Hematopoietic multipotent progenitor cell treated with erythropoietin and hydrocortisone succinate and interleukin-3 and kit ligand, for 6 days (in vitro differentiated cells): ENCODE measurements at places on chromosomes 1 and 21.

DNA sequence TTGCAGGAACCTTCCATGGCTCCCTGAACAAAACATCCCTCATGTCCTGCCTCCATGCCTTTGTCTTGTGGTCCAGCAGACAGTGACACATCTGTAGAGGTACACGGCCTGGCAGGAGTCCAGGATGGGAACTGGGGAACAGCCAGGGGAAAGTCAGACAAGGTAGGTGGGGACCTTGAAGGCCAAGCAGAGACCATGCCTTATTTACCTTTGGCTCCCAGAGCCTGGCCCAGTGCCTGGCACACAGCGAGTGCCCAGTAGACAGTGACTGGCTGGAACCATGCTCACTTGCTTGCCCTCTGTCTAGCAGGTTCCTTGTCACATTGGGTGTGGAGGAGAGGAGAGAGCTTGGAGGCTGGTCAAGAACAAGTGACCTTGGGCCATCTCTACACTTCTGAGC is 81.0 kb downstream of the BCAR3 start:
- DNase-seq, result no peak

DNA sequence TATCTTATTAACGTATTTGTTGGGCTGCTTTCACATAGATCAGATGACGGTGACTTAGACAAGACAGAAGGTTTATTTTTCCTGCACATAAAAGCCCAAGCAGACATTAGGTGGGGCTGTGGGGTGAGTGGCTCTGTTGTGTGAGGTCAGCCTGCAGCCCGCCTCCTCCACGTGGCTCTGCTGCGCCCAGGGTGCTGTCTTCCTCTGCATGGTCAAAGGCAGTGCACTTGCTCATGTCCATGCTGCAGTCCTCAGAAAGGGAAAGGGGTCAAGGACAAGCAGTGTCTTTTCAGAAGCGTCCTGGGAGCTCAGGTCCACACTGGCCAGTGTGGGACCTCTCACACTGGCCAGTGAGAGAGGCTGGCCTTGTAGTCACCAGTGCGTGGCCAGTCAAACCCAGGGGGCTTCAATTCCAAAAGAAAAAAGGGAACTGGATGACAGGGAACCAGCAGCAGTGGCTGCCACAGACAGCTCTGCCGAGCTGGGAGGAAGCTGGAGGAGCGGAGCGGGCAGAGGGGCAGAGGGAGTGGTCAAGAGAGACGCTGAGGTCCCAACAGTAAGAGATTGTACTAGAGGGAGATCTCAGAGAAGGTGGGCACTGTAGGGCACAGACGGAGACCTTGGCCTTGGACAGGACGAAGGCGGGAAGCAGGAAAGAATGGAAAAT is 35.9 kb upstream of the SLC45A1 start:
- DNase-seq, result no peak

DNA sequence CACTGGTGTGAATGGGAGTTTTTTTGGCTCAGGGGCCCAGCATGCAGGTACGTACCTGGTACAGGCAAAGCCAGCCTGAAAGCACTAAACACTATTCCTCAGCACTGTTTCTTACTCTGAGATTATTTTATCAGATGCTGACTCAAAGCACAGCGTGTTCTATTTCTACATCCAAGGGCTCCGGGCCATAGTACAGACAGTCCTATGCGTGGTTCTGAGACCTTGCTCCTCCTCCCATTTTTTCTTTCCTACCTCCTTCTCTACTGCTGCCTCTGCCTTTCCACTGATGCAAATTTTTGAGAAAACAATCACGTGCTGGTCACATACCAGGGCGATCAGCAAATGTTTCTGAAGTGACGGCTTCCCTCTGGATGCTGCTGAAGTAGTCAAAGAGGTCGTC is 36.3 kb downstream of the PDPN start:
- no peak for DNase-seq

DNA sequence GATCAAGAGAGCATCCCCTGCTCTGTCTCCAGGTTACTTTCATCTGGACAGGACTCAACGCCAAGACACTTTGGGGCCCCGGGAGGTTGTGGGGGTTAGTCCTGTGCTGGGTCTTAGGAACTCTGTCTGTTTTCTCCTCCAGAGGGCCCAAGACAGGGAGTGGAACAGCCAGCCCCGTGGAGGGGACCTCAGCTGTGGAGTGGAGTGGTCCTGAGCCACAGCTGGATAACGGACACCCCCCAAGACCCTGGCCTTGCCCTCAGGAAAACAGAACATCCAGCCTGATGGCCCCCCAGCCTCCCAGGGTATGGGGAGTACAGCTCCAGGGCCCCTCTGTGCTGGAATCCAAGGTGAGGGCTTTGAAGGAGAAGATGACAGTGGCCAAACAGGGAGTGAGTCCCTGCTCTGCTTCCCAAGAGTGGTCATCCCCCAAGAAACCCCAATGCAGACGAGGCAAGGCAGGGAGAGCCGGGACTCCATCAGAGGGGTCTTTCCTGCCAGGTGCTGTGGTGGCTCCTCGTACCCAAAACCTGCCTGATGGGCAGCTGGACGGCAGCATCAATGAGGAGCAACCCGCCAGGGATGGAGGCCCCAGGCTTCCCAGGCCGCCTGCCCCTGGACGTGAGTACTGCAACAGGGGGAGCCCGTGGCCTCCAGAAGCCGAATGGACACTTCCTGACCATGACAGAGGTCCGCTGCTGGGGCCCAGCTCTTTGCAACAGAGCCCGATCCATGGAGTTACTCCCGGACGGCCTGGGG is 3.5 kb downstream of the KIAA1614 start:
- DNase-seq, result no peak

DNA sequence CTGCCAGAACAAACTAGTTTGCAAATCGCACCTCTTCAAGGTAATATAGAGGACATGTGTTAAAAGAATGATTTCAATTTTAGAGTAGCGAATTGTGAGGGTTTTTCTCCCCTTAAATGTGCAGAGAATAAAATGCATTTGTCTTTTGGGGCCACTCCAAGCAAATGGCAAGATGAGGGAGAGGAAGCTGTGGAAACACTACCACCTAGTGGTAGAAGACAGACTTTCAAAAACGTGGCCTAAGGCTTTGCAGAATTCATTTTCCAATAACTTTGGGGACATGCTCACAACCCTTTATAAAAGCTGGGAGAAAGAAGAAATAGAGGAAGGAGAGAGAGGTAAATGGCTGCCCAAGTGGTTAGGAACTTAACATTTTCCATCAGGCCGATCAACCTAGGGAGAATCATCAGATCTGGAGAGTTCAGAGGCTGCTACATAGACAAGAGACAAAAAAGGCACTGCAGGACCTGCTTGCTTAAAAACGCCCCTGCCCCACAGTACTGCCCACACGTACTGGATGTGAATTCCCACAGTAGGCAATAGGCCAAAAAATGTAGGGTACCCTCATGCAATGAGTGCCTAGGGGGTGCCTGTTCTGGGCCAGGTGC is 15.7 kb upstream of the RCAN1 start:
- peak; percentile 82 for DNase-seq

DNA sequence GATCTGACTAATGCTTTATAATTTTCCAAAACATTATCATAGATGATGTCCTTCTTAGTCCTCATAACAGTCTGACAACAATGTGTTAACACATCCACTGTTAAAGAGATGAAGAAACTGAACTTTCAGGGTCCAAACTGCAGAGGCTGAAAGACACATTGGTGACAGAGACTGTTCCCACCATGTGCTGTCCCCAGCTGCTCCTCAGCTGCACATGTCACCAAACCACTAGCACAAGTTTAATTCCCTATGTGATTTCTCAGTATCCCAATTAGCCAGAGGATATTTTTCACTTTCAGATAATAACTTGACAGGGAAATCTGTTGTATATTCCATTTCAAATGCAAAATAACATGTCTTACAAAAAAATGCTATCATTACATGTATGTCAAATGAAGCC is 24.6 kb downstream of the LAMC2 start:
- DNase-seq, result no peak

DNA sequence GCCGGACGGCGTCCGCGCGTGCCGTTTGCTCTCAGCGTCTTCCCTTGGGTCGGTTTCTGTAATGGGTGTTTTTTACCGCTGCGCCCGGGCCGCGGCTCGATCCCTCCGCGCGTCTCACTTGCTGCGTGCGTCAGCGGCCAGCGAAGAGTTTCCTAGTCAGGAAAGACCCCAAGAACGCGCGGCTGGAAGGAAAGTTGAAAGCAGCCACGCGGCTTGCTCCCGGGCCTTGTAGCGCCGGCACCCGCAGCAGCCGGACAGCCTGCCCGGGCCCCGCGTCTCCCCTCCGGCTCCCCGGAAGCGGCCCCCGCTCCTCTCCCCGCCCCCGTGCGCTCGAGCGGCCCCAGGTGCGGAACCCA is 159.8 kb downstream of the RUNX1 start:
- peak; percentile 66 for DNase-seq

DNA sequence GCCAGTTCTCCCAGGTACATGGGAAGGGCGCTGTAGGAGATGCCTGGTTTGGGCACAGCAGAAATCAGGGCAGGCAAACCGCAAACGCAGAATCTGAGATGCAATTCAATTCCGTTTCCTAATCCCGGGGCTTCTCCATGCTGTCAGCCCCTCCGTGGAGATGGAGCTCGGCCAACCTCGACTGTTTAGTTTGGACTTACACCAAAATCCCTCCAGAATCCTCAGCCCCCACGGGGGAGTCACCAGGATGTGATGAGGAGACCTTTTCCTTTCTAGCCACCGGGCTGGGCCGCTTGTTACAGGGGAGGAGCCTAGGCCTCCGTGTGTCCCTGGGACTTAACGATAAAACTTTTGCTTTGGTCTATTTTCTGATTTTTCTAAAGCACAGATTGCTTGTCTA is 7.9 kb downstream of the SLC2A7 start:
- no peak for DNase-seq

DNA sequence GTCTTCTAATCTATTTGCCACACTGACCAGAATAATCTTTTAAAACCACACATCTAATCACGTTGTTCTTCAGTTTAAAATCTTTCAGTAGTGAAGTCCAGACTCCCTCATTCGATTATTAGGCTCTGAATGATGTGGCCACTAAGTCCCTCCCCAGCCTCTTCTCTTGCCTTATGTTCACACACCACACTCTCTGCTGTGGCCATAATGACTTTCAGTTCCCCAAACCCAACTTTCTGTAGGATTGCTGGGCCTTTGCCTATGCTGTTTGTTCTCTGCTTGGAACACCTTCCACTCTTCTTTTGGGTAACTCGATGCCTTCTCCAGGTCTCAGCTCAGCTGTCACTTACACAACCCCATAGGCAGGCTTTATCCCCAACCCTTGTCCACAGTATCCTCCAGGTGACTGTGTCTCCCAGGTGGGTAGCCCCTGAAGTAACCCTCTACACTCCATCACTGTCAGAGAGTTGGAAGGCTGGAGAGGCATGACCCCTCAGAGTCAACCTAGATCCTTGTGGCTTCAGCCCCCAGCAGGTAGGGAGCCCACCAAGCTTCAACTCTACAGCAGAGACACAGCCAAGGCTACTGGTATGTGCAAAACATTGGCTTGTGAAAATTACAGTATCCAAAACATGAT is 8.4 kb upstream of the SLC37A1 start:
- peak; percentile 11 for DNase-seq

DNA sequence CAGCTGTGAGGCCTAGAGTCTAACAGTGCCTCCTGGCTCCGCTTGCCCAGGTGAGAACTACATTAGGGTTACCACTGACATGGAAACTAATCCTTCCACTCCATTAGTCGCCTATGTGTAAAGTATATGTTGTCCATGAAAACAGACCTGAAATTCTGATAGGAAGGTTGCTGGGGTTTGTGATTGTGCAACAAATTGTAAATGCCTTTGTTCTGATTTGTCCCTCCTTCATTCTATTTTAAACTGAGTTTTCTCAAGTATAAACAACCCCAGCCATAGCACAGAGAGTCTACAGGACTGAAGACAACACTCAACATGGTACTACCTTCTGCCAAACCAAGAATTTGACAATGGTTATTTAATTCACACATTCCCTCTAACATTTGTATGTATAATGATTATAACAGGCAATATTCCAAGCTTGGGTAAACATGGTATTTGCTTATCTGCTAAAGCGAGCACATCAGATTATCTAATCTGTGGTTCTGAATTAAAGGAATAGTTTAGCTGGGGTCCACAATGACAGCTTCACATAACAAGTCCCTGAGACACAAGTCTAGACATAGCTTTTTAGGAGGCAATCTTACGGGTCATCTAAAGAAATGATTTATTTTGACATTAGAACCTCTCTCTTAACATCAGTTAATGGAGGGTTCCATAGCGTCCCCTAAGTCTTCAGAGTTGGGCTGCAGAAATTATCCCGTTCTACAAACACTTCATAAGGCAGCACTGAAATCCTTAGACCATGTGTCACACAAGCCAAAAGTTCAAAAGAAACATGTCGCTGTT is 633.0 kb downstream of the SMYD3 start:
- DNase-seq, result no peak

DNA sequence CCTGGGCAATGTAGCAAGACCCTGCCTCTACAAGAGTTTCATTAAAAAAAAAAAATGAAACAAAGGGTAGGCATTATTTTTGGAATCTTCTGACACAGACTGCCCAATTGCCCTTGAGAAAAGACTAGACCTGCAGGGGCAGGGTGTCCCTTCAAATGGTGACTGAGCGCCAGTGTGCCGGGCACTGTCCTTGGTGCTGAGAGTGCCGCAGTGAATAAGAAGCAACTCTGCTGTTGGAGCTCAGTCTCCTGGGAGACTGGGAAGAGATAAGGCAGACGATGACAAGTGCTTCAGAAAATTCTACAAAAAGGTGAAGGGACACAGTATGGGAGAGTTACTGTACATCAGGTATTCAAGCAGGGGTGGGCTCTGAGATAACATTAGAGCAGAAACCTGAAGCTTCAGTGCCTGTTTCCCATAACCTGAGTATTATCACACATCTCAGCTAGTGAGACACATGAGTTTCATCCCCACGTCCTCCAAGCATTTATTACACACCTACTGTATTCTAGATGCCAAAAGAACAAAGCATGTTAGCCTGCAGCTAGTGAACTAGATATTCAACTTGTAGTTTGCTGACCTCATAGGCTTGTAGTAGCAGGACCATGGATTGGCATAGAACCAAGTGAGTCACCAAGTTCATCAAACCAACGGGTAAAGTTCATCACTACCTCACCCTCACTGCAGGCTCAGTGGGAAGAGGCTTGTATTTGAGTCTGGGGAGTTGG is 18.4 kb upstream of the RPL11 start:
- peak; percentile 77 for DNase-seq

DNA sequence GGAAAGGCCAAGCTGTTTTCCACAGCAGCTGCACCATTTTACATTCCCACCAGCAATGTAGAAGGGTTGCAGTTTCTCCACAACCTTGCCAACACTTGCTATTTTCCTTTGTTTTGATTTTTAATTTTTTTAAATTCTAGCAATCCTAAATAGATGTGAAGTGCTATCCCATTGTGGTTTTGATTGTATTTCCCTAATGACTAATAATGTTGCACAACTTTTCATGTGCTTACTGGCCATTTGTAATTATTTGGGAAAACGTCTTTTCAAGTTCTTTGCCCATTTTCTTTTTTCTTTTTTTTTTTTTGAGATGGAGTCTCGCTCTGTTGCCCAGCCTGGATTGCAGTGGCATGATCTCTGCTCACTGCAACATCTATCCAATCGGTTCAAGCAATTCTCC is 53.9 kb downstream of the VCAM1 start:
- DNase-seq, result no peak

GRCh38 chr1:184296466-184297243 is 90.2 kb upstream of the C1orf21 start:
- DNase-seq, result peak; percentile 88

- no peak for DNase-seq
Measured at GRCh38 chr21:42027822-42028765, 17.9 kb upstream of the ZBTB21 start.

- DNase-seq, result no peak
Measured at GRCh38 chr1:31642897-31643296, 1.8 kb downstream of the PEF1 start.

- DNase-seq, result no peak
Measured at GRCh38 chr1:219039682-219040154, 134.0 kb upstream of the LYPLAL1 start.
